ENCODE measurements at places on chromosomes 2 and 18. TPM values are rescaled to one million over a fixed set of nuclear protein-coding genes. Genes with fewer than 3 reads are reported as not detected.

DNA sequence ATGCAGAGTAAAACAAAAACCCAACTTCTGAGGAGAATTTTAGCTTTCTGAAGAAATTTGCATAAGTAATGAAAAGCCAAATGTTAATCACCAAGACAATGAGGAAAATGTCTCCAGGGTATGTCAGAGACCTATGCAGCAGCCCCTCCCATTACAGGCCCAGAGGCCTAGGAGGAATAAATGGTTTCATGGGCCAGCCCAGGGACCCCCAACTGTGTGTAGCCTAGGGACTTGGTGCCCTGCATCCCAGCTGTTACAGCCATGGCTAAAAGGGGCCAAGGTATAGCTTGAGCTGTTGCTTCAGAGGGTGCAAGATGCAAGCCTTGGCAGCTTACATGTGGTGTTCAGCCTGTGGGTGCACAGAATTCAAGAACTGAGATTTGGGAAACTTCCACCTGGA, 1256.9 kb upstream of the PIK3C3 start:
- H3K36me3 ChIP-seq = no peaks in the 10 kb centered on the region
- no peaks in the 10 kb centered on the region for H3K4me1 ChIP-seq

- H3K36me3 ChIP-seq = peaks cover 5% of the 10 kb centered on the region
- H3K4me1 ChIP-seq = peaks cover 2% of the 10 kb centered on the region
- no peak overlapping the region for H3K27ac ChIP-seq
- no peak overlapping the region for H3K4me3 ChIP-seq
- H3K27me3 ChIP-seq = peaks cover 6% of the 10 kb centered on the region
Measured at GRCh38 chr2:239457586-239458445, 57.0 kb upstream of the HDAC4 start.

DNA sequence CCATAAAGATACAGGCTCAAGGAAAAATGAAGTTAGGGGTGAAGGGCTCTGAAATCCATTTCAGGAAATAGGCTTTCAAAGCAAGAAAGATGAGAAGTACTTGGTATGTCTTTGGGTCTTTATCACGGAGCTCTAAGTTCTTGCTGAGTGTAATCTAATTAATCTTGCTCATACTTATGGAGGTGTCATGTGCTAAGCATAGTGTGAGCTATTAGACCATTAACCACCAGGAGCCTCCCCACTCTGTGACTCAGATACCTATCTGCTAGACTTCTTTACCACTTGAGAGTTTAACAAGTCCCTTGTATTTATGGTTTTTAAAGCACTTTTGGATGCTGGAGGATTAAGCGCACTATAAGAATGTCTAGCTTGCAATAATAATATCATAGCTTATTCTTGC, 678.7 kb downstream of the EPHA4 start:
- no peak overlapping the region for H3K4me3 ChIP-seq
- H3K36me3 ChIP-seq = no peaks in the 10 kb centered on the region
- no peaks in the 10 kb centered on the region for H3K27me3 ChIP-seq

DNA sequence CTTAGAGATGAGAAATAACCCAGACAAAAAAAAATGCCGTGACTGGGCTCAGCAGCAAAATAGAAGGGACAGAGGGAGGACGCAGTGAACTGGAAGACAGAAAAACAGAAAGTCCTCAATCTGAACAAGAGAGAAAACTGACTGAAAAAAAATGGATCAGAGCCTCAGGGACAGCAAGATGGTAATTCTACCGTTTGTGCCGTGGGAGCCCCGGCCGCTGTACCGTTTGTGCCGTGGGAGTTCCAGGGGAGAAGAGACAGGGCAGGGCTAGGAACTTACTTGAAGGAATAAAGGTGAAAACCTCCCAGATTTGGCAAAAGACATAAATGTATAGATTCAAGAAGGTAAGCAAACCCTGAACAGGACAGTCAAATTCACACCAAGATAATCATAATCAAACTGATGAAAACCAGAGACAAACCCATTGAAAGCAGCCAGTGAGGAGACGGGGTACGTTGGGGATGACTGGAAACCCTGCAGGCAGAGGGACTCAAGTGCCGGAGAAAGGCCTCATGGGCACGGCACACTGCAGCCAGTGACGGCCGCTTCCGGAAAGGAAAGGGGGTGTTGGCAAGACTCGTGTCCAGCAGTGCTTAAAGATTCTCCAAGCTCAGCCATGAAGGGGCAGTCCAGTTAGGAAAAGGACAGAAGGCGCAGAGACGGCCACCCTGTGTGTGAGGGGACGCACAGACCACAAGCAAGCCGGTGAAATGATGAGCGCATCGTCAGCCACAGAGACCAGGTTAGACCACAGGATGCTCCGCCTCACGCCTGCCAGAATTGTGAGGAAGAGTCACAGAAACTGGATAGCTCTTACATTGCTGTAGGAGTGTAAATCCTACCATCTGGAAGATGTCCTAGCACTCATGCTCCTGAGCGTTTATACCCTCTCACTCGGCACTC, 40.0 kb upstream of the NFATC1 start:
- peaks cover 5% of the 10 kb centered on the region for H3K36me3 ChIP-seq
- no peaks in the 10 kb centered on the region for H3K27me3 ChIP-seq
- H3K27ac ChIP-seq = no peak overlapping the region
- H3K4me1 ChIP-seq = no peaks in the 10 kb centered on the region
- no peak for DNase-seq

DNA sequence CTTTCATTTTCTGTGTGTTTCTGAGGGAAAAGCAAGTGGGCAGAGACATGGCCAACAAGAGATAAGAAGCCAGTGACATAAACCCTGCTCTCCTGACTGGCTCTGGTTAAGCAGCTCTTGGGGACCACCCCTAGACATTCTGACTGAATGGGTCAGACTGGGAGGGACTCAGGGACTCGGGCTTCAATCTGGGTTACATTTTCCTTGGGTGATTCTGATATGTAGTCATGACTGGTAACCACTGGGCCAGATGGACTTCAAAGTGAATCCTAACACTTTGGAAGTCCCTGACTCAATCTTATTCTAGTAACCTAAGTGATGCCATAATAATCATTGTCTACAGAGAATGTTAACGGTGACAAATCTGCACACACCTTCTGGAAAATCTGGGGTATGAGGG, 397.8 kb downstream of the NBAS start:
- H3K27ac ChIP-seq = no peak overlapping the region
- H3K4me1 ChIP-seq = peaks cover 2% of the 10 kb centered on the region
- H3K27me3 ChIP-seq = no peaks in the 10 kb centered on the region
- H3K36me3 ChIP-seq = peaks cover 8% of the 10 kb centered on the region
- no peak for DNase-seq
- no peak overlapping the region for H3K4me3 ChIP-seq

DNA sequence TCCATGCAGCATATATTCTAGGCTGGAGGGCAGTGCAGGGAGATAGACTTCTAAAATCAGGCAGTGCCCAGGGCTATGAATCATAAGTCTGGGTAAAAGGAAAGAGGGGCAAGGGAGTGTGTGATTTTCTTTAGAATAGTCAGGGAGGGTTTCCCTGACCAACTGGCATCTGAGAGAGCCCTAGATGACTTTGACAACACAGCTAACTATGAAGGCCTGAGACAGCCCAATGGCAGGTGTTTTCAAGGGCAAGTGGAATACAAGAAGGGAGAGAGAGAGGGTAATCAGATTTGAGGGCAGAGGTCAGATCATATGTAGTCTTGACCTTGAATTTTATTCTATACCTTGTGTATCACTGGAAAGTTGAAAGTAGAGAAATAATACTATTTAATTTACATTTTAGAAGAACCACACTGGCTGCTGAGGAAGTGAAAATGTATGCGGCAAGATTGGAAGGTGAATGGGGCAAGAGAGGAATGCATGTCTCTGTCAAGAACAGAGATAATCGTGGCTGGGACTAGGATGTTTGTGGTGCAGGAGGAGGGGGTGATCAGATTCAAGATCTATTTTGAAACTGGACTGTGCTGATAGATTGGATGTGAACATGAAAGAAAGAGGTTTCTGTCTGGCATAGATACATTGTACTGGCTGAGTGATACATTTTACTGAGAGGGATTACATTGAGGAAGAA, 1.9 kb upstream of the ITGB6 start:
- peaks cover 1% of the 10 kb centered on the region for H3K4me1 ChIP-seq
- no peak overlapping the region for H3K27ac ChIP-seq
- H3K36me3 ChIP-seq = no peaks in the 10 kb centered on the region
- H3K4me3 ChIP-seq = no peak overlapping the region
- no peaks in the 10 kb centered on the region for H3K27me3 ChIP-seq

DNA sequence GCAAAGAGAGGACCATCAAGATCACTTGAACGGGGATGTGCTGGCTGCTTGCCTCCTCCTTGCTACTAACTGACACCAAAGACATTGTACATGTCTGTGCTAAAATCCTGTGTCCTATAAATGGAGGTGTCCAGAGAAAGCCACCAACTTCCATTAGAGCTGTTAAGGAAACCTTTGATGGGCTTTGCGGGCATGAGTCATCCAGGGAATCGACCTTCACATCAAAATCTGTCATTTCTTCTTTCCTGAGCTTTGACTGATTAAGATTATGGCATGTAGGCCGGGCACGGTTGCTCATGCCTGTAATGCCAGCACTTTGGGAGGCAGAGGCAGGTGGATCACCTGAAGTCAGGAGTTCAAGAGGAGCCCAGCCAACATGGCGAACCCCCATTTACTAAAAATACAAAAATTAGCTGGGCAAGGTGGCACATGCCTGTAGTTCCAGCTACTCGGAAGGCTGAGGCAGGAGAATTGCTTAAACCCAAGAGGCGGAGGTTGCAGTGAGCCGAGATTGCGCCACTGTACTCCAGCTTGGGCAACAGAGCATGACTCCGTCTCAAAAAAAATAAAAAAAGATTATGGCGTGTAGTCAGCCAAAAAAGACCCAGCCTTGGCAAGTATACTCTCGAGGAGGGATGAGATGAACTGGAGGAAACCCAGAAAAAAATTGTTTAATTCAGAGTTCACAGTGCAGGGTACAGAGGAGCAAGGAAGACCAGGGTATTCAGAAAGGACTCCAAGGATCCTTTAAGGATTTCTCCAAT, 115.8 kb downstream of the CABLES1 start:
- H3K4me1 ChIP-seq = no peaks in the 10 kb centered on the region
- DNase-seq = no peak

GRCh38 chr18:37334631-37335408, 230.8 kb downstream of the CELF4 start:
- no peaks in the 10 kb centered on the region for H3K4me1 ChIP-seq
- no peak for DNase-seq
- peaks cover 6% of the 10 kb centered on the region for H3K27me3 ChIP-seq
- H3K27ac ChIP-seq = no peak overlapping the region
- no peak overlapping the region for H3K4me3 ChIP-seq

GRCh38 chr2:22536133-22536532, 848.8 kb upstream of the KLHL29 start:
- no peaks in the 10 kb centered on the region for H3K27me3 ChIP-seq
- no peaks in the 10 kb centered on the region for H3K4me1 ChIP-seq
- H3K36me3 ChIP-seq = no peaks in the 10 kb centered on the region
- DNase-seq = no peak
- no peak overlapping the region for H3K27ac ChIP-seq

DNA sequence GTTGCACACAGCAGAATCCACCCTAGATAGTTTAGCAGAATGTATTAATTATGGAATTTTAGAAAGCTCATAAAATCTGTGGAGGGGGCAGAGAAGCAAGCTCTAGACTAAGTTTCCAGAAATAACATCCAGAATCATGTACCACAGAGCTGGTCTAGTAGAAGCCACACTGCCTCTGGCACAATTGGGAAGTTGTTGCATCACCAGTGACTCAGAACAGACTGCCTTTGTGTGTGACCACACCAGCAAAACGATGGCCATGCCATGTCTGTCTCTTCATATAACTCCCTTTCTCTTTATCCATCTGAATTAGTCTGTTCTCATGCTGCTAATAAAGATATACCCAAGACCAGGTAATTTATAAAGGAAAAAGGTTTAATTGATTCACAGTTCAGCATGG, 158.9 kb downstream of the CCDC148 start:
- H3K27ac ChIP-seq = no peak overlapping the region
- no peaks in the 10 kb centered on the region for H3K27me3 ChIP-seq
- no peaks in the 10 kb centered on the region for H3K4me1 ChIP-seq
- no peak for DNase-seq
- H3K36me3 ChIP-seq = no peaks in the 10 kb centered on the region

GRCh38 chr2:35184471-35184870, 1171.1 kb upstream of the CRIM1 start:
- no peak overlapping the region for H3K27ac ChIP-seq
- H3K4me3 ChIP-seq = no peak overlapping the region
- DNase-seq = no peak
- no peaks in the 10 kb centered on the region for H3K27me3 ChIP-seq
- H3K4me1 ChIP-seq = no peaks in the 10 kb centered on the region

DNA sequence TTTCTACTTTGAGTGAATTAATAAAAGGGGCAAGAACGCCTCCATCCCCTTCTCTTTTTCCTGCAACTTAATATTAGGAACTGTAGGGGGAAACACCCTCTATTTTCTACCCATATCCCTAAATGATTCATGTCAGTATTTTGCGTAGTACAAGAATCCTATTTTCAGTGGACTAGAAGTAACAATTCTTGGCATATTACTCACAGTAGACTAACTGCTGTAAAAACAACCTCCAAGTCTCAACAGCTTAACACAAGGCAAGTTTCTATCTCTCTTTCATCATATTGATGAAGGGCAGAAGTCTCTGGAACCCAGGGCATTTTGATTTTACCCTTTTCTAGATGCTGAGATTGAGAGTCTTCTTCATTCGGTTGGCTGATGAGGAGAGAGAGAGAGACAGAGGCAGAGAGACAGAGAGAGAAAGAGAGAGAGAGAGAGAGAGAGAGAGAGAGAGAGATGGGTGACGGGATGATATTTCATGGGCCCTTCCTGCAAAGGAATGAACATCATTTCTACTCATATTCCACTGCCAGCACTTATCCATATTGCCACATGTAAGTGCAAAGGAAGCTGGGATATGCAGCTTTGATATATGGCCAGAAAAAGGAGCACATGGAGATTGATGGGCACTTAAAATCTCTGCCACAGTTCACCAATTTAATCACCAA, 481.6 kb downstream of the LPIN1 start:
- no peak for DNase-seq
- H3K27ac ChIP-seq = no peak overlapping the region
- peaks cover 5% of the 10 kb centered on the region for H3K36me3 ChIP-seq
- no peaks in the 10 kb centered on the region for H3K4me1 ChIP-seq
- no peak overlapping the region for H3K4me3 ChIP-seq

DNA sequence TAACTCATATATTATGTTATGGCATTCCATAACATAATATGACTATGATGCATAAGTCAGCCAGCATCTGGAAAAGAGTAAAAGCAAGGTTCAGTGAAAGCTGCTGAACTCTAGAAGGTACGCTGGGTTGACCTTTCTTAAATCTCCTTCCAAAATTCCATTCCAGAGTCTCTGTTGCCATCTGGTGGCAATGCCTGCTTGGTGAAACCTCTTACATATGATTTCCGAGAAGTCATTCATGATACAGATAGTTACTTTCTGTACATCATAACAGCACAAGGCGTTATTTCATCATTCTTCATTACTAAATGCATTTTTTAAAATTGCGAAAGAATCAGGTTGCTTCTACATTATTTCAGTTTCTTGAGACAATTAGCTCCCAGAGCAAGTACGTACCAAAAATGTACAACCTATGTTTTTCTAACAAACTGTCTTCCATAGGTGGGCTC, 7.0 kb upstream of the EPG5 start:
- H3K27me3 ChIP-seq = no peaks in the 10 kb centered on the region
- DNase-seq = peak; percentile 66
- H3K4me3 ChIP-seq = no peak overlapping the region
- H3K27ac ChIP-seq = peak overlapping the region; percentile 88
- H3K36me3 ChIP-seq = no peaks in the 10 kb centered on the region

RTP5 gene
- not detected for total RNA-seq

TMEM247 gene
- total RNA-seq = not detected

HOXD13 gene
- not detected for total RNA-seq

SLC66A2 gene
- 30.2 TPM for total RNA-seq

ANKRD62 gene
- total RNA-seq = not detected

Data from activated naive CD8-positive, alpha-beta T cell treated with anti-CD3 and anti-CD28 coated beads for 36 hours (primary cell).